ENCODE measurements at places on chromosomes 4 and X.

GRCh38 chrX:12972243-12972642, 2.7 kb upstream of the TMSB4X start:
- DNase-seq, result no peak

- DNase-seq, result no peak
Measured at GRCh38 chrX:8897259-8897658, 96.1 kb upstream of the FAM9A start.

DNA sequence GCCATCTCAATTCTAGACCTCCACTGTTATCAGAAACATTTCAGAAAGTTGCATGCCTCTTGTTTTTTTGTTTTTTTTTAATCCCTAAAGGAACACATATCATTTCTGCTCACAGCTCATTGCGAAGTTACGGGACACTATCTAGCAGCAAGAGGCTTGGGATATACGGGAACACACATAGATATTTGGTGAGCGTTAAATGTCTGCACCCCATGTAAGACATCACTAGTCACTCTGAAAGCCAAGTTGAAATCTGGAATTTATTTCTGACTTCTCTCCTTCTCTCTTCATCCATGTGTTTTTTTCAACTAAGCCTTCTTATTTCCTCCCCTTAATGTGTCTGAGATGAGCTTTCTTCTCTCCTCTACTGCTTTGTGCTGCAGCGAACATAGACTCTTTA, 683.7 kb downstream of the PDHA2 start:
- no peak for DNase-seq

GRCh38 chrX:119570351-119570835, 4.0 kb upstream of the UBE2A start:
- DNase-seq, result no peak

DNA sequence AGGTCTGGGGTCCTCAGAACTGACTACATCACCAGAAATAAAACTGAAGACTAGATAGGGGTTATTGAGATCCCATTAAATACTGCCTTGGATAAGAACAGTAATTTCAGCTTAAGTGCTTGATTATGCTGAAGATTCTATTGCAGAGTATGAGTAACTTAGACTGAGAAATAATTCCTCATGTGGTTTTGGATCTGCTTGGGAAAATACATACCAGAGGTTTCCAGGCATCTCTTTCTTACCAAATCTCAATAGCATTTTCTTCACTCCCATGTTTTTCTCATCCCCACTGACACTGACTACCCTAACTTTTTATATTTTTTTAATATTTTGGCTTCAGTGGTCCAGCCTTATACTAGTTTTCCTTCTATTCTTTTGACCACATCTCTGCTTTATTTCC, 92.0 kb upstream of the TEX13D start:
- no peak for DNase-seq

DNA sequence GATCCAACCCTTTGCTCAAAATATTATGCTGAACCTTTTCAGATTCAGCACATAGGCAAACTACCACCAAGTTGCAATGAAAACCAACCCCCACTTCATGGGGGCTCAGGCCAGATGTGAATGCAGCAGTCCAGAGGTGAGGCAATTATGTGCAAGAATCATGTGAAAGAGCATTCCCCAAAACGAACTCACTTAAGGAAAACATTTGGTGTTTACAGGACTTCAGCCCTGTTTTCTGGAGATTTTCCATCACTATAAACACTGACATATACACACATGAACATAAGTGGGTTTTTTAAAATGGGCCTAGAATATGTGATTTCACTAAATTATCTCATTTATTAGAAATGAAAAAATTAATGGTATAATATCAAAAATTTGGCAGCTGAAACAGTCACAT, 31.5 kb downstream of the BMP3 start:
- DNase-seq, result no peak

DNA sequence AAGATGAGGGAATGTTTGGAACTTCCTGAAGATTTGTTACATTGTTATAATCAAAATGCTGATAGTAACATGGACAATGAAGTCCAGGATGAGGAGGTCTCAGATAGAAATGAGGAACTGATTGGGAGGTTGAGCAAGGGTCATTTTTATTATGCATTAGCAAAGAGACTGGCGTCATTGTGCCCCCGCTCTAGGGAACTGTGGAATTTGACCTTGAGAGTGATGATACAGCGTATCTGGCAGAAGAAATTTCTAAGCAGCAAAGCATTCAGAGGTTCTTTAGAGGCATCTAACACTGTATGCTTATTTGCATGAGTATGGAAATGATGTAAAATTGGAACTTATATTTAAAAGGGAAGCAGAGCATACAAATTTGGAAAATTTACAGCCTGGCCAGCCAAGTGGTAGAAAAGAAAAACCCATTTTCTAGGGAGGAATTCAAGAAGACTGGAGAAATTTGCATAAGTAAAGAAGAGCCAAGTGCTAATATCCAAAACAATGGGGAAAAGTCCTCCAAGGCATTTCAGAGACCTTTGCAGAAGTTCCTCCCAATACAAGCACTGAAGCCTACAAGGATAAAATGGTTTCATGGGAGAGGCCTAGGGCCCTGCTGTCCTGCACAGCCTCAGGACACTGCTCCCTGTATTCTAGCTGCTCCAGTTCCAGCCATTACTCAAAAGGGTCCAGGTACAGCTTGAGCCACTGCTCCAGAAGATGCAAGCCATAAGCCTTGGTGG, 483.0 kb upstream of the NDST4 start:
- no peak for DNase-seq

Measured in activated T-helper 1 cell treated with Interleukin-2 at 50 U/mL for 16 hours (primary cell).